ENCODE measurements at places on chromosomes 2 and 18.

DNA sequence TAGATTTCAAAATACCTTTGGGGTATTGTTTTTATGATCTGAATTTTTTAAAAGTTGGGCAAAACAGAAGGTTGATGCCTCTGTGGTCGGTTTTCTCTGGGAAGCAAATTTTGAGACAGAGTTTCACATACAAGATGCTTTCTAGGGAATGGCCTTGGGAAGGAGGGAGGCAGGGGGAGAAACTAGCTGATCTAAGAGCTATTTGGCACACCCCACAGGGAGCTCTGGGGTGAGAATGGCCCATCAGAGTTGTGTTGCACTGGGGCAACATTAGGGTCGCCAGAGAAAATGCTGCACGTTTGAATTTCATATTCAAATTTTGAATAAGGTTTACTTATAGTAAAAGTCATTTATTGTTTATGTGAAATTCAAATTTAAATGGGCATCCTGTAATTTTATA, 11.9 kb upstream of the ADAM23 start:
- no peak for DNase-seq

- DNase-seq, result no peak
These were observed 740.5 kb downstream of the GALR1 start for GRCh38 chr18:77990131-77990530.

DNA sequence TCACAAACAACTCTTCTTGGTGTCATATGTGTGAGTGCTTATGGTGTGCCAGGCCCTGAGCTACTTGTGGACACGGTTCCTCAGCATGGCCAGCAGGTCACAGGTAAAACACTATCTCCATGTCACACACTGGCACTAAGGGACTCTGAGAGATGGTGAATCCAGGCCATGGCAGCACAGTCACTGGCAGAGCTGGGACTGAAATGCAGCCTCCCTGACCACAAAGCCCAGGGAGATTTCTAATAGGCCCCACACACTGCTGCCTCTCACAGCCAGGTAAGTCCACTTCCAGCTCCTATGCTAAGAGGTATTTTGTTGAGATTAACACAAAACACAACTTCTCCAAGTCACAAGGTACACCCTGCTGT, 92.0 kb downstream of the ACTR2 start:
- DNase-seq, result no peak

GRCh38 chr18:8835521-8835953, 130.2 kb downstream of the MTCL1 start:
- DNase-seq, result no peak

GRCh38 chr2:201465524-201465971, 14.0 kb downstream of the STRADB start:
- peak; percentile 15 for DNase-seq

DNA sequence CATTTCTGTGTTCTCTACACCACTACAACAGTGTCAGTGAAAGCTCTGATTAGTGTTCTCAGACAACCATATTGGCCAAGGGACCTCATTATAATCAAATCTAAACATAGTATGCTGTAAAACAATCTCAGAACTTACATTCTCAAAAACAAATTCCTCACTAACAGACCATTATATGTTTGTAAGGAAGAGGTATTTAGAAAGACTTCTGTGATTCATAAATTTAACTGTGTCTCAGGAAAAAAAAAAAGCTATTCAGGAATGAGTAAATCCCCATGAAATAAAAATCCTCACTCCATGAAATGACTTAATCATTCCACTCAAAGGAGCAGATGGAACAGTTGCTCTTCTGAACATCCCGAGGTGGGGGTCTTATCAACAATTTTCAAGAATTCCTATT, 413.0 kb downstream of the CDH2 start:
- DNase-seq, result no peak
